Activated naive CD4-positive, alpha-beta T cell treated with anti-CD3 and anti-CD28 coated beads for 36 hours (primary cell): ENCODE measurements at places on chromosomes 13 and 19. TPM values are rescaled to one million over a fixed set of nuclear protein-coding genes. Genes with fewer than 3 reads are reported as not detected.
A peak's percentile ranks its signal among the peaks of the same experiment; 100 is the strongest.

ATXN8OS gene
- not detected for total RNA-seq

DNA sequence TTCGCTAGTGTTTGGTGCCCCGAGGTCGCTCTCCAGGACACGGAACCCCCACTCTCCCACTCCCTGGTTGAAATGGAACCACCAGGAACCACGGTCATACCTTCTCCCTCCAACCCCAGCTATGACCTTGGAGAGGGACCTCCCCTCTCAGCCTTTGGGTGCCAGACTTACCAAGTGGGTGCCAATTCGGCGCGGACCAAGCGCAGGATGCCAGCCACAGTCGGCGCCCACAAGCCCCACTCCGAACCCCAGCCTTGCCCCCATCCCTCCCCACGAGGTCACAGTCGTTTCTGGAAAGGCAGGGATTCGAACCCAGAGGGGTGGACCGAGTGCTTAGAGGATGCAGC, 910 bp downstream of the PDE4C start:
- H3K36me3 ChIP-seq, result no peaks in the 10 kb centered on the region
- peaks cover 27% of the 10 kb centered on the region for H3K4me1 ChIP-seq
- peak overlapping the region; percentile 8 for H3K4me3 ChIP-seq
- H3K27me3 ChIP-seq, result peaks cover 62% of the 10 kb centered on the region
- no peak for DNase-seq

PEAK3 gene
- total RNA-seq, result not detected

RGL3 gene
- total RNA-seq, result not detected

- peaks cover 13% of the 10 kb centered on the region for H3K4me1 ChIP-seq
- peak; percentile 95 for DNase-seq
- H3K36me3 ChIP-seq, result peaks cover 65% of the 10 kb centered on the region
- H3K4me3 ChIP-seq, result peak overlapping the region; percentile 82
Measured at GRCh38 chr19:58182577-58182988, 278 bp upstream of the ZNF274 start.

DNA sequence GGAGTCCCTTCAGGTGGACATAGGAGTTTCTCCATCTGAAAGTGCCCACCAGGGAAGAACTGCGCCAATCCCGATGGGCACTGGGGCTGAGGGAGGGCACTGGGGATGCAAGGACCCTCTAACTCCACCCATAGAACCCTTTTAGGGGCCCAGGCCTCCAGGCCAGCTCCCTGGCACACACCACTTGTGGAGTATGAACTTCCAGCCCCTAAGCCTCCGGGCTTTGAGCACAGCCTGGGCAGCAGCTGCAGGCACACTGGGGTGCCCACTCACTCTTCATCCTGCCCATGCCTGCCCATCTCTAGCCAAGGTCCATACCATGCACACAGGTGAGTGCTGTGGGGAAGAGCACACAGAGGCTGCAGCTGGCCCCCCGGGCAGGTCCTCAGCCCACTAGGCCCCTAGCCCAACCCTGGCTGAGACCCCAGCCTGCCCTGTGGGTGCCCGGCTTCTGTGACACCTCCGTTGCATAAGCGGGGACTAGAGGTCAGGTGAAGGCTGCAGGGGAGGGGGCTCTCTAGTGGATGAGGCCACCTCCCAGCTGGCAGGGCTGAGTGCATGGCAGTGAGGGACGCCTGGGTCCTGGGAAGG, 14.6 kb upstream of the SLC7A10 start:
- DNase-seq, result no peak
- H3K27ac ChIP-seq, result no peak overlapping the region
- no peak overlapping the region for H3K4me3 ChIP-seq
- H3K27me3 ChIP-seq, result peaks cover 5% of the 10 kb centered on the region

TIMM29 gene
- 11.0 TPM for total RNA-seq

DNA sequence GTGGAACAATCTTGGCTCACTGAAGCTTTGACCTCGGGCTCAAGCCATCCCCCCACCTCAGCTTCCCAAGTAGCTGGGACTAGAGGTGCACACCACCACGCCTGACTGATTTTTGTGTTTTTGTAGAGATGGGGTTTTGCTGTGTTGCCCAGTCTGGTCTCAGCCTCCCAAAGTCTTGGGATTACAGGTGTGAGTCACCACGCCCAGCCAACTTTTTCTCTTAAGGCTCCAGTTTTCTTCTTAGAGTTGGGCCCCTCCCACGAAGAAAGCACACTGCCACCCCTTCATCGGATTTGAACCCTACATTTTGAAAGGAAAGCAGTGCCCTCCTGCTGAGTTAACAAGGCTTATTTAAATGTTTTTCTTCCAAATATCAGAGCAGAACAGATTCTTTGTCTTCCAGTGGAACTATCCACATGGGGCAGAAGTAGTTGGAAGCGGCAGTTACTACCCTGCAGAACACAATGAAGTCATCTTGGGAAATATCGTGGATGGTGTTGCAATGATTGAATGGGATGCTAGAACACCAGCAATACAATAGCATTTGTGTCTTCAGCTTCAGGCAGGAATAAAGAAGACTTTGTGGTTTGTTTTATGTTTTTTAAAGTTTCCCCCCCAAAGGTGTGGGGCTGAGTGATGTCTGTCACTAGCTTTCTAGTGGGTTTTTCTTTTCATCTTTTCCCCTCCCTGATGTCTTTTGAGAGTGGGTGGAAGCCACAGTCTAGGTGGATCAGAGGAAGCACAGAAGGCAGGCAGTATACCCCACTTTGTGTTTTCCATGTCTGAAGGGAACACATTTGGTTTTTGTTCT, 8.9 kb downstream of the ACTN4 start:
- DNase-seq, result peak; percentile 40
- H3K27me3 ChIP-seq, result peaks cover 23% of the 10 kb centered on the region
- H3K4me1 ChIP-seq, result peaks cover 57% of the 10 kb centered on the region
- H3K27ac ChIP-seq, result peak overlapping the region; percentile 77
- H3K36me3 ChIP-seq, result peaks cover 14% of the 10 kb centered on the region

DNA sequence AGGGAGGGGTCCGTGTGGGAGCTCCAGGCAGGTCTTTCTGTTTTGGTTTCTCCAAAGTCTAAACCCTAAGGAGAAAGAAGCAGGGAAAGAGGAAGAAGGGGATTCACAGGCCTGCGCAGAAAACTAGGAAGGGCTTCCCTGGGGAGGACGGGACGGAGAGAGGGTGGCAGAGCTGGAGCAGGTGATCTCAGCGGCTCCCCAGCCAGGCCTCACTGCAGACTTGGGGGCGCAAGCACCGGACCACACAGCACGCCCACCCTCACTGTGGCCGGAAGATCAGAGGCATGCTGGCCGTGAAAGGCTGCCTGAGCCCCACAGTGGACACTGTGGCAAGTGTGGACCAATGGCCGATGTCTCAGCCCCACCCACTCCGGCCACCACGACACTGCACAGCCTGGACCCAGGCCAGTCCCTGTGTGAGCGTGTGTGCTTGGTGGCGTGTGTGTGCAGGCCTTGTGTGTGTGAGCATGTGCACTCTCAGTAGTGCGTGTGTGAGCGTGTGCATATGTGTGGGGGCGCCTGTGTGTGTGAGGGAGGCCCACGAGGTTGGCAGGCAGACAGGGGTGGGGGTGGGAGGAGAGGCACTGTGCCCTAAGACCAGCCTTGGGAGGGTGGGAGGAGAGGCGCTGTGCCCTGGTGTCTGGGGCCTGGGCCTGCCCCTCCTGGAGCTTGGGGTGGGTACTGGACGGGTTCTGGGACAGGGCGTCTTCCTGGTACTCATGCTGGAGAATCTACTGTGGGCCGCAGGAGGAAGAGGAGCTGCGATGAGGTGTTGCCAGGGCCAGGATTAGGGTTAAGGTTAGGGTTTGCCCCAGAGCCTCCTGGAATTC, 15.4 kb upstream of the TMEM255B start:
- peaks cover 29% of the 10 kb centered on the region for H3K27me3 ChIP-seq
- no peak for DNase-seq
- peaks cover 29% of the 10 kb centered on the region for H3K4me1 ChIP-seq
- no peak overlapping the region for H3K27ac ChIP-seq
- no peak overlapping the region for H3K4me3 ChIP-seq
- no peaks in the 10 kb centered on the region for H3K36me3 ChIP-seq

GRCh38 chr19:40466985-40467734, at the start of gene SPTBN4:
Gene SPTBN4 (plus strand): TSS chr19:40467001. CDS start chr19:40472622, 5,621 bp downstream.
- H3K27ac ChIP-seq, result peak within 1 kb of the TSS; percentile 1
- H3K4me1 ChIP-seq, result peaks cover 26% of the 10 kb centered on the region
- H3K27me3 ChIP-seq, result peaks cover 10% of the 10 kb centered on the region
- H3K36me3 ChIP-seq, result peaks cover 4% of the 10 kb centered on the region
- peak within 1 kb of the TSS; percentile 78 for H3K4me3 ChIP-seq

DNA sequence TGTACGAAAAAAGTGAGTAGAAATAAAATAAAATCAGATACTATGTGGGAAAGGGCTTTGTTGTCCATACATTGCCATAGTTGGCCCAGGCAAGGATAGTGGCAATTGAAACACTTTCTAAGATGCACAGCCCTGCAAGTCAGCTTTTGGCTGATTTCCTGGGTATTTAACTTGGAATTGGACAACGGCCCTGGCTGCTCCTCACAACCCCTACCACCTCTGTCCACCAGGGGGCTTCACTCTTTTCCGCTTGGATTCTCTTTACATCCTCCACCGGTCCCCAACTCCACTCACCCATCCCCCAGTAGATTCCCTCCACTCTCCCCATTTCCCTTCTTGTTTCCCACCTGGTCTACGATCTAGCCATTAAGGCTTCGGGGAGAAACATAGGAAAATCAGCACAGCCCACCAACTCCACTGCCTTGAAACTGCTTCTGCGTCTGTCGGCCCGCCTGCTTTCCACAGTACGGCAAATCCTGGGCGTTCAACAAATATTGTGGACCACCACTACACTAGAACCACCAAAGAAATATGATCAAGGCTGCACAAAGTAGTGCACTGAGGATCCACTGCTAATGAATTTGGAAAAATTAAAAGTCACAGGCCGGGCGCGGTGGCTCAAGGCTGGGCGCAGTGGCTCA, 48.6 kb upstream of the GTF3A start:
- H3K4me1 ChIP-seq, result peaks cover 2% of the 10 kb centered on the region
- peaks cover 18% of the 10 kb centered on the region for H3K27me3 ChIP-seq
- no peaks in the 10 kb centered on the region for H3K36me3 ChIP-seq
- no peak overlapping the region for H3K27ac ChIP-seq

GRCh38 chr13:29597706-29598105, 2.2 kb upstream of the SLC7A1 start:
- peaks cover 20% of the 10 kb centered on the region for H3K4me1 ChIP-seq
- no peaks in the 10 kb centered on the region for H3K27me3 ChIP-seq
- H3K4me3 ChIP-seq, result no peak overlapping the region

DNA sequence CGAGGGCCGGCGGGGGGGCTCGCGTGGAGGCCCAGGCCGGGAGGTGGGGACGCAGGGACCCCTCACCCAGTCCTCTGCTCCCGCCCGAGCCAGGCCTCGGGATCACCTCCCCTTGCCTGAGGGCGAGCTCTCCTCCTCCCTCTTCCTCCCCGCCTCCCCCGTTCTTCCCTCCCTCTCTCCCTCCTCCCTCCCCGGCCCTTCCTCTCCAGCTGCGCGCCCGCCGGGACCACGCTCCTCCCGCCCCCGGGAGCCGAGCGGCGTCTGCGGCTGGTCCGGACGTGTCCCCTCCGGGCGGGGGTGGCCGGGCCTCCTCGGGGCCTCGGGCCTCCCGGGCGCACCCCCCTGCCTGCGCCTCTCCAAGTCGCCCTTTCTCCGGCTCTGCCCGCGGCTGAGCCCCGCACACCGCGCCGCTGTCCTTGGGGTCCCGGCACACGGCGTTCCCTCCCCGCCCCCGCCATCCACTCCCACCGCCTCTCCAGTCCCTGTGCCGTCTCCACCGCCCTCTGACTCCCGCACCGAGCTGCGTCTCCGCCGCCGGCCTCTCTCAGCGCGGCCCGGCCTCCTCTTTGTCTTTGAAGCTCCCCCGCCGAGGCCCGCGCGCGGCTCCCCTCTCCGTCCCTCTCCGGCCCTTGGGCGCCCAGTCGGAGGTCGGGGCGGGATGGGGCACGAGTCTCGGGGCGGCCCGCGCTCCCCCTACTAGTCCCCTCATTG, 5.7 kb downstream of the SOX1 start:
- H3K27ac ChIP-seq, result no peak overlapping the region
- H3K27me3 ChIP-seq, result peaks cover 62% of the 10 kb centered on the region
- H3K4me3 ChIP-seq, result no peak overlapping the region
- DNase-seq, result no peak

DNA sequence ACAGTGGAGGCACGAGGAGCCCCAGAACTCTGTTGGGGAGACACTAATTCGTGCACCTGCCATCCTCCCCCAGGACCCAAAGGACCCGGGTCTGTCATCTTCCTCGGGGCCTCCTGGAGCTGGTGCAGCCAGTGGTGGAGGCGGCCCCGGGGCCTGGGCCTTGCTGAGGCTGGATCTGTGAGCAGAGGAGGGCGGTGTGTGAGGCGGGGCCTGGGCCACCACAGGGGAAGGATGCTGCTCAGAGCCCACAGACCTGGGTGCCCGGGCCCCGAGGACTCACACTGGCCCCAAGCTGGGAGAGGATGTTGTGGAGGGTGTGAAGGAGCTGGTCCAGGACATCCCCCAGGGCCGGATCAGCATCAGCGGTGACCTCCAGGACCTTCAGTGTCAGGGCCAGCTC, 8.3 kb downstream of the IFNL3 start:
- no peak overlapping the region for H3K4me3 ChIP-seq
- peak; percentile 25 for DNase-seq
- H3K27me3 ChIP-seq, result no peaks in the 10 kb centered on the region

GRCh38 chr13:21897161-21897560, 226.3 kb downstream of the FGF9 start:
- H3K27me3 ChIP-seq, result no peaks in the 10 kb centered on the region
- H3K4me3 ChIP-seq, result no peak overlapping the region
- no peaks in the 10 kb centered on the region for H3K36me3 ChIP-seq
- no peak for DNase-seq
- H3K4me1 ChIP-seq, result no peaks in the 10 kb centered on the region

DNA sequence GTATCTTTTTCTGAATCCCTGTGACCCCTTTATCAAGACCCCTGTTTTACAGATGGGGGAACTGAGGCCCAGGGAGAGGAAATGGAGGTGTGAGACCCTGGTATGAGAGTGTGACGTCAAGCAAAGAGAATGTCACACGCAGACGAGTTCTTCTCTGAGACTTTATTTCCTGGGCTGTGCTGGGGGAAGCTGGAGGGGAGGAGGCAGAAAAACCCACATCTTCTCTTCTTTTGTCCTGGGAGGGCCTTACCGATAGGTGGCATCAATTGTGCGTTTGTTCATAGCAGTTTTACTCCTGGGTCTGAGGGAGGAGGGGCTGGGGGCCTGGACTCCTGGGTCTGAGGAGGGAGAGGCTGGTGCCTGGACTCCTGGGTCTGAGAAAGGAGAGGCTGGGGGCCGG, 4.9 kb upstream of the KLK15 start:
- H3K4me1 ChIP-seq, result peaks cover 7% of the 10 kb centered on the region
- H3K27me3 ChIP-seq, result peaks cover 35% of the 10 kb centered on the region
- H3K27ac ChIP-seq, result no peak overlapping the region
- DNase-seq, result no peak

VN1R4 gene
- total RNA-seq, result not detected

- peak overlapping the region; percentile 70 for H3K4me3 ChIP-seq
- DNase-seq, result peak; percentile 31
- no peak overlapping the region for H3K27ac ChIP-seq
- peaks cover 29% of the 10 kb centered on the region for H3K4me1 ChIP-seq
- H3K27me3 ChIP-seq, result peaks cover 3% of the 10 kb centered on the region
Measured at GRCh38 chr19:45428384-45429231, 4.9 kb upstream of the ERCC1 start.

- H3K36me3 ChIP-seq, result no peaks in the 10 kb centered on the region
- H3K27me3 ChIP-seq, result no peaks in the 10 kb centered on the region
- no peak overlapping the region for H3K4me3 ChIP-seq
- no peak for DNase-seq
- H3K27ac ChIP-seq, result no peak overlapping the region
Measured at GRCh38 chr19:17633700-17634099, 54.5 kb downstream of the UNC13A start.

SULT2B1 gene
- total RNA-seq, result not detected

- no peaks in the 10 kb centered on the region for H3K36me3 ChIP-seq
- no peak overlapping the region for H3K4me3 ChIP-seq
- H3K27ac ChIP-seq, result no peak overlapping the region
- no peak for DNase-seq
Measured at GRCh38 chr13:93727211-93728141, 500.9 kb downstream of the GPC6 start.
